AG04449 (cell line): ENCODE measurements at places on chromosomes 7 and 10.

- no peak for DNase-seq
These were observed 642.1 kb downstream of the INHBA start for GRCh38 chr7:41060796-41061195.

GRCh38 chr10:105644091-105644490 is 1003.0 kb downstream of the SORCS3 start:
- no peak for DNase-seq

- DNase-seq, result no peak
These were observed 46.4 kb upstream of the MKRN1 start for GRCh38 chr7:140525743-140526142.

DNA sequence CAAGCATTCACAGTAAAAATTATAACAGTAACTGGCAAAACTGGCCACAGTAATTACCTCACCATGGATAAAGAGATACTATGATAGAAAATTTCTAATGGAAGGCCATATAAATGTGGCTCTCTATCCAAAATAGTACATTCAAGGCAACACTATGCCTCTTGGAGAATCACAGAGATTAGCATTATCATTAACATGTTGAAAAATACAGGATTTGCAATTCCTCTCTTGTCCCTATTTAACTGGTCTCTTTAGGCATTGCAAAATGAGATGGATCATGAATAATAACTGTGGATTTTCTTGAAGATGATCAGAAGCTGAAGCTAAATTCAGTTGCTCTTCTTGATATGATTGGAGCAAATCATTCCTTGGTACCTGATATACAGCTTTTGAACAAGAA is 100.8 kb upstream of the HGF start:
- DNase-seq, result no peak

DNA sequence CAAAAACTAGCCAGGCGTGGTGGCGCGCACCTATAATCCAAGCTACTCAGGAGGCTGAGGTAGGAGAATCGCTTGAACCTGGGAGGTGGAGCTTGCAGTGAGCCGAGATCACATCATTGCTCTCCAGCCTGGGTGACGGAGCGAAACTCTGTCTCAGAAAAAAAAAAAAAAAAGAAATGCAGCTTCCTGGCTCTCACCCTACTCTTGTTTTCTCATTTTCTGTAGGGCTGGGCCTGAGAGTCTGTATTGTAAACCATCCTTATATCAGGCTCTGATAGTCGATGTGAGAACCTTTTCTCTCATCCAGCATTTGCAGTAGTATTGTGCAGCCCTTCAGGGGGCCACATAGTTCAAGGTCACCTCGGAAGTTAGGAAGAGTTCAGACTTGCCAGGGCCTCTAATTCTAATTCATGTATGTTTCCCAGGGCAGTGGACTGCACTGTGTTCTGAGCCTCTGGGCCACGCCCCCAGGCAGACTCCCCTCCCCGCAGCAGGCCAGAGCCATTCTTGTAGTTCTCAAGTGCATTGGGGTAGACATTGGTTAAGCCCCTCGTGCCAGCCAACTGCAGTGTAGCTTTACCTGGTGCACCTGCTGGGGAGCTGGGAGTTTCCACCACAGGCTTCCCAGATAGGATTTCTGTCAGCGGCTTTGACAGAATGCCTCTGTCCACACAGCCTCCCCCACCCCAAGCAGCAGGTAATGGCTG is 38.3 kb upstream of the PDCD4 start:
- no peak for DNase-seq

GRCh38 chr10:119078422-119079179 is 2.0 kb downstream of the EIF3A start:
- DNase-seq, result no peak

GRCh38 chr10:63107943-63108437 is 25.1 kb upstream of the NRBF2 start:
- DNase-seq, result no peak

- no peak for DNase-seq
These were observed 835 bp downstream of the COMMD3 start for GRCh38 chr10:22317076-22317370.

- DNase-seq, result no peak
These were observed 42.2 kb downstream of the SUFU start for GRCh38 chr10:102545997-102546396.

- DNase-seq, result no peak
These were observed 29.2 kb downstream of the TACR2 start for GRCh38 chr10:69387500-69387899.

- no peak for DNase-seq
These were observed at the start of the genes MRM2 and NUDT1 for GRCh38 chr7:2241580-2242540. Gene MRM2 (minus strand): TSS chr7:2242205. CDS start chr7:2242169, 36 bp downstream. Gene NUDT1 (plus strand): TSS chr7:2242226. CDS start chr7:2244575, 2,349 bp downstream.

- DNase-seq, result no peak
These were observed 203.5 kb downstream of the CTNNA3 start for GRCh38 chr10:67492317-67493019.

GRCh38 chr7:143287339-143287934 is 714 bp upstream of the CASP2 start:
- DNase-seq, result no peak

DNA sequence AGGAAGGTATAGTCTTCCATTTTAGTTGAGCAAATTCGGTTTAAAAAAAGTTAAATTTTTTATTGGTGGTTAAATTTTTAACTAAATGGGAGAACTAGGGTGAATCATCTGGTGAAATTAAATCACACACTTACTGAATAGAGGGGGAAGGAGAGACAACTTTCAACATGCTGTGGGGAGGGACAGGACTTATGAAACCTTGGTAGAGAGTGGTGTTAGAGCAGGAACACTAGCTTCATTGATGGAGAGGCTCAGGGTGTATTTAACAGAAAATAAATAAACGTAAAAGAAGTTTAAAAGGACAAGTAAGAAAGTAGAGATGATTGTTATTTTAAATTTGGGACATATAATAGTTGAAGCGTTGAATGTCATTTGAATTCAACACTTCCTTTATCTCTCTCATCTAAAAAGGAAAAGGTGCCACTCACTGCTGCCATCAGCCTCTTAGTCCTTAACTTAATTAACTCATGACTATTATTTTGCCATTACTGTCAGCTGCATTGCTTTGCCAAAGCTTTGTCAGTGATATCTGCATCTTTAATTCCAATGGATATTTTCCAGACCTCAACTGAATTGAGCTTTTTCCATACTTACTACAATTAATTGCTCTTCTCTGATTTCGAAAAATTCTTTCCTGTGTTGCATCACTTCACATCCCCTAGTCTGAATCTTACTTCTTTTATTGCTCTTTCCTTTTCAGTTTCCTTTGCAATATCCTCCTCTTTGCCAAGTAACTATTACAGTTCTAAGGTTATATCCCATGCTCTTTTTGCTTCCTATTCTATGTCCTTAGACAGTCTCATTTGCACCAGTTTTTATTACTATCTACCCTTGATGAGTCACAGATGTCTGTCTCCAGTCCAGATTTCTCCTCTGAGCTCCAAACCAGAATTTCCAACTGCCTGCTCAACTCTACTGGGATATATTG is 71.7 kb downstream of the GNAT3 start:
- peak; percentile 44 for DNase-seq

DNA sequence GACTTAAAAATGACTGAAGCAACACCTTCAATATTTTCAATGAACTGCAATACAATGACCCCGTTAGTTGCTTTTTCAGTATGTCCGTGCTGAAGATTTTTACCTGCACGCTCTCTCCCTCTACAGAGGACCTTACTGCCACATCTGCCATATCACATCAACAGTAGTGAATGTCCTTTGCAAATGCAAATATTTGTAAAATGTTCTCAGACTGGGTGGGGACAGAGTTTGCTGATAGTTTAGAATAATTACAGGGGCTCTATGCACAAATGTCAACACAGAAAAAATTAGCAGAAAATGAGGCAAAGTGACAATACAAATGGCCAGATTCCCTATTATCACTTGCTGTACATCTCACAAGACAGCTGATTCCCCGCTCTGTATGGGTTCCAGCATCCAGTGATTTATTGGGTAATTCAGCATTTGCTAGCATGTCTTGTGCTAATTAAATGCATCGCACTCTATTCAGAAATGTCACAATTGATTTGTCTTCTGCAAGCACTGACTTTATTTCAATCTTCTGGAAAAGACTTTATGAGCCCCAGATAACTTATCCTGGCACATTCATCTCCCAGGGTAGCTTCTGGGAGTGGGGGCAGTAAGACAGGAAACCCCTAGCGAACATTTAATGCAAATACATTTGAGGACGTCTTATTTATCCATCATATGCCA is 69.1 kb upstream of the PTER start:
- DNase-seq, result no peak

DNA sequence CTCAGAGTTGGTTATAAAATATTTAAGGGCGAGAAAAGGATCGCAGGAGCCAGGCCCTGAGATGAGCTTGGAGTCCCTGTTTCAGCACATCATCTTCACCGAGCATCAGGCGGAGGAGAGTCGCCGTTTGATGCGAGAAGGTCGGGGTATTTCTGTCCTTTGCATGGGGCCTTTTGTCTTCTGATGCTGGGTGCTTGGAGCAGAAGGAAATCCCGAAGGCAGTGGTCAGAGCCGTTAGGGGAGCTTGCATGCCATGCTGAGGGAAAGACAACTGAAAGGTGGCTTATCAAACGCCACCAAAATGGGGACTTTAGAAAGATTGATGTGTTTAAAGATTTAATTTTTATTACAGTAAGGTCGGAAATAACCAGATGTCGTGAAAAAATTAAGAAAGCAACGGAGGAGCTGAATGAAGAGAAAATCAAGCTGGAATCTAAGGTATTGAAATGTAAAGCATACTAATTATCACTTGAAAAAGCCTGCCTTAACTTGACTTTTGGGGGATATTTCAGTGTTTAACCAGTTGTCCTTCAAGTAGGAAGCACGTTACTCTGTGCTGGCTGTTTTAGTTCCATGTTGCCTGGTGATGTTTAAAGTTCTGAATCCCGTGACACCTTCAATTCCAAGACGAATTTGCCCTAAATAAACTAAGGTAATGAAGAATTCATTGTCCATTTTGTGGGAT is 845 bp downstream of the CCDC172 start:
- no peak for DNase-seq

GRCh38 chr10:124765256-124765655 is 21.1 kb upstream of the FAM53B start:
- no peak for DNase-seq

- DNase-seq, result no peak
These were observed 55.9 kb downstream of the PDIA4 start for GRCh38 chr7:148972375-148972774.

GRCh38 chr7:134693256-134693655 is 46.6 kb downstream of the BPGM start:
- DNase-seq, result peak; percentile 80

GRCh38 chr10:89029785-89030437 is 39.3 kb downstream of the FAS start:
- DNase-seq, result peak; percentile 29

DNA sequence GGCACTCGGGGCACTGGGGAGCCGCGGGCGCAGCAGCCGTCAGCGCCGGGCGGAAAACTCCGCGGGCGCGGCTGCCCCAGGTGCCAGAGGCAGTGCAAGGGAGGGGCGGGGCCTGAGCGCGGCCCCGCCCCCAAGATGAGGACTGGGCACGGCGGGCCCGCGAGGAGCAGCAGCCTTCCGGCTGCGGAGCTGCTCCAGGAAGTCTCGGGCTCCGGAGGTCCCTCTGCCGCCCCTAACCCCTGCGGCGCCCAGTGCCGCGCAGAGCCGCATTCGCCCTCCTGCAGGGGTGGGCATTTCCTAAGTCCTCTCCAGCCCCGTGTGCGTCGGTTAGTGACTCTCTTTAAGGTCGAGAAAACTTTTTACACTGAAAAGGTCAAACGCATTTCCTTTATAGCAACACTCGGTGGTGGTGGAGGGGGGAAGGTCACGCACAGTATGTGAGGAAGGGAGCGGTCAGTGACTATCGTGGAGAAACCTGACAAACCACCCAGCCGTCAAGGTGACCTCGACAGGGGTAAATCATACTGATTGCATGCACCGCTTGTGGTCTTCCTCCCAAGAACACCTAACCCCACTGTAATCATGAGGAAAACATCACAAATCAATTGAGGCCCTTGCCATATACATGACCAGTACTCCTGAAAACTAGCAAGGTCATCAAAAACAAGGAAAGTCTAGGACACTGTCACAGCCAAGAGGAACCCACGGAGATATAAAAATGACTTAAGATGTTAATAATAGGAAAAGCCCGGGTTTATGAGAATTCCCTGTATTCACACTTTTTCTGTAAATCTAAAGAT is at the start of gene ANXA11:
Gene ANXA11 (minus strand): TSS at position 61 of the 800 bp plus-strand sequence. CDS start 32,676 bp downstream, outside the sequence.
- DNase-seq, result no peak

DNA sequence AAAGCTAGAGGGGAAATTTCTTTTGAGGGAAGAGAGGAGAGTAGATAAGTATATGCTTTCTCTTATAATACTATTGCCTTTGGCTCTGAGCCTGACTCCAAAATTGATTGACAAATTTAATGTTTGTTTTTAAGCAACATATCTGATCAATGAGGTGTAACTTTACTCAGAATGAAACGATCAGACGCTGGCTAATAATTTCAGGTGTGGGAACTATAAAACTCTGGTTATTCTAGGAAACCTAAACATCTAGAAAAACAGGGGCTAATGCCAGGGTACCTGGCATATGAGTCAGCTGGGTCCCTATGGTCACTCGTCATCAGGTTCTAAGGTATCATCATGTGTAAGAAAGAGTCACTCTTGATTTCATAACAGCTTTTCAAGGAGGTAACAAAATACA is 139.7 kb downstream of the ATE1 start:
- DNase-seq, result no peak
